Naive thymus-derived CD8-positive, alpha-beta T cell (primary cell): ENCODE measurements at places on chromosomes 5 and 9. TPM values are rescaled to one million over a fixed set of nuclear protein-coding genes. Genes with fewer than 3 reads are reported as not detected.
A peak's percentile ranks its signal among the peaks of the same experiment; 100 is the strongest.

- peaks cover 10% of the 10 kb centered on the region for H3K4me1 ChIP-seq
- H3K27ac ChIP-seq = no peak overlapping the region
- peaks cover 1% of the 10 kb centered on the region for H3K27me3 ChIP-seq
- peak; percentile 23 for DNase-seq
- peak overlapping the region; percentile 1 for H3K4me3 ChIP-seq
Measured at GRCh38 chr5:58891086-58891970, 308.5 kb downstream of the RAB3C start.

- H3K4me1 ChIP-seq = no peaks in the 10 kb centered on the region
- peaks cover 29% of the 10 kb centered on the region for H3K27me3 ChIP-seq
- DNase-seq = no peak
- no peaks in the 10 kb centered on the region for H3K36me3 ChIP-seq
Measured at GRCh38 chr5:175748650-175749049, 90.8 kb downstream of the HRH2 start.

DNA sequence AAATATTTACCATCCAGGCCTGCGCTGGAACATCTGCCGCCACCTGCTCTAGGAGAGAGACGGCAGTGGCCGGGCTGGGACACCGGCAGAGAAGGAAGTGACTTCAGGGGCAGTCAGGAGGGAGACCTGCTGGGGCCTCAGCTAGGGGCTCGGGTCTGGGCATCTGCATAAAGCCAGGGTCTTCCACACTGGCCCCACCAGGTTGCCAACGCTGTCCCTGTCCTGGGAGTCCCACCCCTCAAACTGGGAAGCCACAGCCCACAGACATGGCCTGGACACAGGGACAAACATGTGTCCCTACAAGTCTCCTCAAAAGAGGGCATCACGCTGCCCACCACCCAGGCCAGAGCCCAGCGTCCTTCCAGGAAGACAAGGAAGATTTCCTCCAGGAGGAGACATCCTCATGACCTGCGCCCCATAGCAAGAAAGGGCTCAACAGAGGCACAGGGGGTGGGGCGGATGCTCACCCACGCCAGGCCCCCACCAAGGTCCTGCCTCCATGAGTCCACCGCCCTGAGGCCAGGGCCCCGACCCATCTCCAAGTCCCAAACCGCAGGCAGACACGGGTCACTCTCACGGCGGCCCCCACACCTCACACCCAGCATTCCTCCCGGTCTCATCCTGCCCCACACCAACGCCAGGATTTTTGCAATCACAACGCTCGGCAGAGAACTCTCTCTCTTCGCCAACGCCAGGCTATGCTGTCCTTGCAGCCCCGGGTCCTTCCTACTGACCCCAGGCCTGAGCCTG lies 9.0 kb downstream of the VAV2 start:
- no peaks in the 10 kb centered on the region for H3K27me3 ChIP-seq
- no peaks in the 10 kb centered on the region for H3K36me3 ChIP-seq
- H3K4me3 ChIP-seq = no peak overlapping the region
- no peak for DNase-seq

The SLC25A2 gene
- total RNA-seq = 2.5 TPM

- H3K27me3 ChIP-seq = no peaks in the 10 kb centered on the region
- no peak for DNase-seq
- H3K27ac ChIP-seq = no peak overlapping the region
- no peak overlapping the region for H3K4me3 ChIP-seq
Measured at GRCh38 chr9:104774831-104775573, 11.1 kb downstream of the NIPSNAP3B start.

DNA sequence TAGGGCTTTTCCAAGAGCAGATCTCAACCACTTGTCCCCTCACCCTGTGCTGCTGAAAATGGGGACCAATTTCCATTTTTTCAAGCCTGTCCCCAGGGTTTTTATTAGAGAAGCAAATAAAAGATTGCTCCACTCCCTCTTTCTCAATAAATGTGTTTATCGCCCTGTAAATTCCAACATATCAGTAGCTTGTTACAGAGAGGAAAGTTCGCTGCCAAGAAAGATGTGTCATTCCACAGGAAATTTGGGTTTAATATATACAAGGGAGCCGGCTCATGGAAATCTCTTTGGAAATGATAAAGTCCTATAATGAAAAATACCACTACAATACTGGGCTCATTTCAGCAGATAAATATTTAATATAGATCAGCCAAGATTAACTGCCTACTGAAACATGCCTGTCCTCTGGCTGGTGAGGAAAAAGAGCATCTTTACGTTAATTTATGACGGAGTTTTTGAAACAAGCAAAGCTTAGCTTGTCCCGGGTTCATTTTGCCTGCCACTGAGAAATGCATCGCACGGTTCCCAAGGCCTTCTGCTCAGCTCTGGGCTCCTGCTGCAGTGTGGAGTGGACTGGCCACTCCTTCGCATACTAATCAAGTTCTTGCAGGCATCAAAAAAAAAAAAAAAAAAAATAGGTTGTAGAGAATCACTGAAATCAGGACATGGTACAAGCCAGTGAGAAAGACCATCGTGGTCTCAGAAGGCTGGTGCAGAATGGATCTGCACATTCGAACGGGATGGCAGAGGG lies 84.5 kb downstream of the BRINP1 start:
- H3K27ac ChIP-seq = no peak overlapping the region
- no peaks in the 10 kb centered on the region for H3K4me1 ChIP-seq
- H3K36me3 ChIP-seq = no peaks in the 10 kb centered on the region
- H3K4me3 ChIP-seq = no peak overlapping the region
